Activated CD8-positive, alpha-beta T cell treated with anti-CD3 and anti-CD28 coated beads for 36 hours (primary cell): ENCODE measurements at places on chromosomes 16 and 17.

DNA sequence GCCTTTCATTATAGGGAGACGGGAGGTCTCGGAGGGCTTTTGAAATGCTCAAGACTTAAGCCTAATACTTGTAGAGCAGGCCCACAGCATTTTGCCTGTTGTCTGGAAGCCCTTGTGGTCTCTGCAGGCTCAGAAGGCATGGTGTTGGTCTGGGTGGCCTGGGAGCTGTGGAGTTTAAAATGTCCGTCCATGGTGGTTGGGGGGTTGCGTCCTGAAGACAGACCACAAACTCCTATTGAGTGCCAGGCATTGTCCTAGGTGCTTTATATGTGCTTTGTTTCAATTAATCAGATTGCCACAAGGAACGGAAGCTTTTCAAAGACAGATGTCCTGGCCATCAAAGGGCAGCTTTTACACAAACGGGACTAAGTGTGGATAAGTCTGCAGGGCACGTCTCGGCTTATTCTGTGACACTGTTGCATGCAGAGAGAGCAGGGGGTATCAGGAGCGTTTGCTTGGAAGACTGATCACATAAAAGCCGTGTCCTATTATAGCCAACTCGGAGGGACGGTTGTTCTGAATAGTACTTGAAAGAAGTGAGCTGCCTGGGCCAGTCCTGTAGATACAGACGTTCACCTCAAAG lies 7.8 kb downstream of the NTN1 start:
- no peak for DNase-seq

DNA sequence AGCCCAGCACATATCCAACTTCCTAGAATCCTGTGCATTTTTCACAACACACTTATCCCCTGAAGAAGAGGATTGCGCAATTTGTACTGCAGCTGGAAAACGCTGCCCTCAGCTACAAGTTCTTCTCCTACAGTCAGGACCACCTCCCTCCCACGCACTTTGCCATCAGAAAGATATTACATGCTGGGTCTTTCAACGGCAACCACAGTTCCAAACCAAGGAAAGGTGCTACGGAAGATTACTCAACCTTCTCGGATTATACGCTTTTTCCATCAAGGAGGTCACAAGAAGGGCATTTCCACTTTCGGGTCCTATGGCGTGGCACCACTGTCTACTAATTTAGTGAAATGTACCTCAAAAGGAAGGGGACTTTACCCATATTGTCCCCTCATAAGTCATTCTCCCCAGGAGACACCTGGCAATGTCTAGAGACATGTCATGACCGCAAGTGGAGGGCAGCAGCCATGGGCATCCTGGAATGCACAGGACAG lies 35.2 kb downstream of the USP7 start:
- DNase-seq, result peak; percentile 68

DNA sequence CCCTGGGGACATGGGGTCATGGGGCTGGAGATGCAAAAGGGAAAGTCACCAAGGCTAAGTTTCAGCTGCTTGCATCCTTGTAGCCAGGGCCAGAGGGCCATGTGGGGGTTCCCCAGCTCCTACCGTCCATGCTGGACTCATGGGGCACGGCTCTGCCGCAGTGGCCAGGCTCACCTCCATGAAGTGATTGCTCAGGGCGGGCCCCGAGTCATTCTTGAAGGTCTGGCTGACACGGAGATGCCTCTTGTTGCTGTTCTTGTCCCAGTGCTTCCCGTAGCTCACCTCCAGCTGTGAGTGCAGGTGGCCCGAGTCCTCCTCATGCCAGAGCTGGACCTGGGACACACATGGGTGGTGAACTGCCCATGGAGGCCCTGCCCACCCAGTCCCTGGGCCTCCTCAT lies 114.5 kb downstream of the RMI2 start:
- no peak for DNase-seq

GRCh38 chr16:86507173-86508027 lies 2.9 kb upstream of the FOXF1 start:
- DNase-seq, result no peak

- no peak for DNase-seq
Measured at GRCh38 chr17:77636835-77637817, 321.4 kb upstream of the TNRC6C start.

DNA sequence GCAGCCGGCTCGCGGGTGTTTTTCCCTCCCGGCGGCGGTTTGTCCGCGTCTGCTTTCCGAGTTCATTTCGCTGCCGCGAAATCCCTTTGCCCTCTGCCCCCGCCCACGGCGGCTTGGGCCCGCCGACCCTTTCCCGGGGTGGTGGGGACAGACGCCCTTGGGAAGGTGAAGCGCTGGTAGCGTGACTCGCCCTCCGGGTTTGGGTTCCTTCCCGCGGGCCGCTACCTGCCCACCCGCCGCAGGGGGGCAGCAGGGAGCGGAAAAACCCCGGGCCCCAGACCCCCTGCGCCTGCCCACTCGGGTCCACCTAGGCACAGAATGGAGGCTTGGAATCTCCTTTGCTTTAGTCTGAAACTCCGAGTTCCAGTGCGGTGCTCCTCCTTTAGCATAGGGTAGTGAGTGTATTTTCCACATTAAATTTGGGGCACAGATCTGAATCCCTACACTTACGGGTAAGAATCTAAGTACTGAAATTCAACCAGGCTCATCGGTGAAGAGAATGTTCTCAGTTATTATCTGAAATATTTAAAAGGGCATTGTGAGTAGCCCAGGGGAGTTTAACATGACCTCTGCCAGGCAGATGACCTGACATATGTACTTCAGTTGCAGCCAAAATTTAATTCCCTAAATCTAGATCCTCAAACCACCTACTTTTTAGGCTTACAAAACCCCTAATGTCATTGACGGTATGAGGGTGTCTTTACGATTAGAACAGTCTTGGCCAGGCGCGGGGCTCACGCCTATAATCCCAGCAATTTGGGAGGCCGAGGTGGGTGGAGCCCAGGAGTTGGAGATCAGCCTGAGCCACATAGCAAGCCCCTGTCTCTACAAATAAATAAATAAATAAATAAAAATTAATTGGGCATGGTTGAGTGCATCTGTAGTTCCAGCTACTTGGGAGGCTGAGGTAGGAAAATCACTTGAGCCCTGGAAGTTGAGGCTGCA lies 1.0 kb downstream of the NME2 start:
- DNase-seq, result peak; percentile 70

- peak; percentile 10 for DNase-seq
Measured at GRCh38 chr17:79658811-79659207, 48.0 kb upstream of the RBFOX3 start.

GRCh38 chr17:67531291-67531690 lies 154.2 kb downstream of the PITPNC1 start:
- DNase-seq, result peak; percentile 17
